T-helper 1 cell treated with Interleukin-12 subunit alpha and Interleukin-12 subunit beta and Interleukin-4 antibody, amounts not matched to agents 30 ng/mL and 1 ng/mL, for 36 hours (primary cell): ENCODE measurements at places on chromosomes 4 and X. TPM values are rescaled to one million over a fixed set of nuclear protein-coding genes. Genes with fewer than 3 reads are reported as not detected.

Gene SCRG1
- not detected in 2 replicates for total RNA-seq

Gene TCEAL7
- not detected in 2 replicates for total RNA-seq

Gene ELOVL6
- 44.9 and 45.3 TPM in 2 replicates for total RNA-seq

Gene AFP
- total RNA-seq = not detected in 2 replicates

Gene RELL1
- 39.8 and 41.7 TPM in 2 replicates for total RNA-seq

Gene MEPE
- not detected in 2 replicates for total RNA-seq

Gene IQSEC2
- total RNA-seq = 0.20 and 0.29 TPM in 2 replicates

Gene PNMA6F
- total RNA-seq = not detected in 2 replicates

Gene COPS4
- total RNA-seq = 30.3 and 33.1 TPM in 2 replicates

Gene NKAP
- total RNA-seq = 10.5 and 10.6 TPM in 2 replicates

Gene SCD5
- total RNA-seq = 0.22 and 0.25 TPM in 2 replicates

Gene LRRC66
- total RNA-seq = 0.27 TPM in 2 replicates

Gene CENPVL1
- not detected in 2 replicates for total RNA-seq

Gene UVSSA
- 23.3 and 25.4 TPM in 2 replicates for total RNA-seq

Gene PAK3
- 0.20 and 0.42 TPM in 2 replicates for total RNA-seq

Gene WAS
- total RNA-seq = 151 and 162 TPM in 2 replicates

Gene USP51
- 0.98 and 1.2 TPM in 2 replicates for total RNA-seq

Gene CXCL10
- total RNA-seq = 9.8 and 10.5 TPM in 2 replicates

Gene CPE
- not detected in 2 replicates for total RNA-seq

Gene AMTN
- total RNA-seq = not detected in 2 replicates

Gene HAUS7
- 41.9 and 42.1 TPM in 2 replicates for total RNA-seq

Gene MAP9
- 3.0 and 3.1 TPM in 2 replicates for total RNA-seq

Gene GUCY1B1
- total RNA-seq = 0.07 and 0.15 TPM in 2 replicates

Gene FAM149A
- 0.61 and 0.78 TPM in 2 replicates for total RNA-seq

Gene RASL11B
- total RNA-seq = 0.17 TPM in 2 replicates

Gene TIMM8A
- total RNA-seq = 13.7 and 17.1 TPM in 2 replicates

Gene SERTM2
- not detected in 2 replicates for total RNA-seq

Gene ARHGEF9
- 27.5 and 30.4 TPM in 2 replicates for total RNA-seq

Gene TIGD4
- total RNA-seq = 0.22 and 0.34 TPM in 2 replicates

Gene MRFAP1
- 115 and 116 TPM in 2 replicates for total RNA-seq

Gene STS
- total RNA-seq = 2.0 TPM in 2 replicates

Gene NSUN7
- total RNA-seq = 0.66 and 0.83 TPM in 2 replicates

Gene IRF2
- total RNA-seq = 115 and 125 TPM in 2 replicates

Gene BBS12
- 2.7 and 3.2 TPM in 2 replicates for total RNA-seq
